Right lung (tissue), 10 donors: ENCODE measurements at places on chromosomes 7 and 10. TPM values are rescaled to one million over a fixed set of nuclear protein-coding genes. Genes with fewer than 3 reads are reported as not detected.

The CDC14C gene
- not detected for polyA plus RNA-seq

The ZNF679 gene
- not detected for polyA plus RNA-seq

The CHAT gene
- polyA plus RNA-seq, result not detected

The CAV2 gene
- polyA plus RNA-seq, result 97.1 TPM

The PHKG1 gene
- 1.8 TPM for polyA plus RNA-seq

The TRIM73 gene
- 6.0 TPM for polyA plus RNA-seq

The SLC16A12 gene
- polyA plus RNA-seq, result 1.5 TPM

The GIMAP5 gene
- 17.4 TPM for polyA plus RNA-seq

The CLDN4 gene
- 77.1 TPM for polyA plus RNA-seq

The CNPY1 gene
- not detected for polyA plus RNA-seq

The CFTR gene
- polyA plus RNA-seq, result 24.8 TPM

The MPP7 gene
- polyA plus RNA-seq, result 14.3 TPM

The NPTX2 gene
- polyA plus RNA-seq, result 0.81 TPM

The ZNF33B gene
- 43.8 TPM for polyA plus RNA-seq

The DNAH11 gene
- 2.4 TPM for polyA plus RNA-seq

The OR6V1 gene
- not detected for polyA plus RNA-seq

The FANK1 gene
- 11.7 TPM for polyA plus RNA-seq

The HOXA7 gene
- polyA plus RNA-seq, result 5.3 TPM

The GIMAP8 gene
- 18.1 TPM for polyA plus RNA-seq

The STRIP2 gene
- 6.1 TPM for polyA plus RNA-seq

The PALD1 gene
- 18.0 TPM for polyA plus RNA-seq

The KLF14 gene
- polyA plus RNA-seq, result 0.21 TPM

The LLCFC1 gene
- polyA plus RNA-seq, result 0.37 TPM

The CYP3A5 gene
- 15.3 TPM for polyA plus RNA-seq

The TAS2R41 gene
- not detected for polyA plus RNA-seq

The GPRIN2 gene
- polyA plus RNA-seq, result 5.8 TPM

The FRMD4A gene
- polyA plus RNA-seq, result 54.7 TPM

The CPA4 gene
- 0.81 TPM for polyA plus RNA-seq

The PON3 gene
- 19.9 TPM for polyA plus RNA-seq

The BHLHA15 gene
- polyA plus RNA-seq, result 0.76 TPM

The SLC26A3 gene
- polyA plus RNA-seq, result not detected

The DENND2A gene
- 43.7 TPM for polyA plus RNA-seq

The EZH2 gene
- polyA plus RNA-seq, result 61.3 TPM

The OPN1SW gene
- 1.5 TPM for polyA plus RNA-seq

The NYAP1 gene
- 4.1 TPM for polyA plus RNA-seq

The ACTR1A gene
- 89.7 TPM for polyA plus RNA-seq

The OR2A7 gene
- 9.3 TPM for polyA plus RNA-seq

The INTS1 gene
- polyA plus RNA-seq, result 68.0 TPM

The CYP2C19 gene
- not detected for polyA plus RNA-seq

The AKR1C8 gene
- polyA plus RNA-seq, result not detected

The HOXA11 gene
- polyA plus RNA-seq, result 0.35 TPM

The USP6NL gene
- polyA plus RNA-seq, result 22.1 TPM

The AKR1C4 gene
- polyA plus RNA-seq, result not detected

The NODAL gene
- 0.67 TPM for polyA plus RNA-seq

The GATA3 gene
- 3.8 TPM for polyA plus RNA-seq

The TRPV6 gene
- 8.1 TPM for polyA plus RNA-seq

The NKX1-2 gene
- not detected for polyA plus RNA-seq

The HOGA1 gene
- 0.62 TPM for polyA plus RNA-seq

The CDHR3 gene
- polyA plus RNA-seq, result 33.8 TPM
